ENCODE measurements at places on chromosomes 4 and X.

GRCh38 chrX:76893930-76894329 is 466.4 kb downstream of the MAGEE1 start:
- no peak for DNase-seq

DNA sequence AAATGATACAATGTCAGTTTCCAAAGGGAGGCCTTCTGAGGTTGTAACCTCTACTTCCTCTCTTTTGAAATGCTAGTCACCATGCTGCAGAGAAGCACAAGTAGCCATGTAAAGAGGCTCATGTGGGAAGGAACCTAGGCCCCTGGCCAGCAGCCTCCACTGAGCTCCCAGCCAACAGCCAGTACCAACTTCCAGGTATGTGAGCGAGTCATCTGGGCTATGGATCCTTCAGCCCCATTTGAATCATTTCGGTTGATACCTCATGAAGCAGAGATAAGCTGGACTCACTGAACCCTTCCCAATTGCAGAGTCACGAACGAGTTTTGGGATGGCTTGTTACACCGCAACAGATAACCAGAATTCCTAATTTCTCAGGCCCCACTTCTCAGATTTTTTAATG is 187.0 kb upstream of the LDB2 start:
- DNase-seq, result no peak

GRCh38 chr4:152289941-152290340 is 246.0 kb downstream of the FBXW7 start:
- DNase-seq, result peak; percentile 18

- DNase-seq, result no peak
Measured at GRCh38 chr4:8701126-8702019, 108.8 kb downstream of the CPZ start.

GRCh38 chr4:20490734-20491133 is 209.5 kb upstream of the PACRGL start:
- DNase-seq, result no peak

DNA sequence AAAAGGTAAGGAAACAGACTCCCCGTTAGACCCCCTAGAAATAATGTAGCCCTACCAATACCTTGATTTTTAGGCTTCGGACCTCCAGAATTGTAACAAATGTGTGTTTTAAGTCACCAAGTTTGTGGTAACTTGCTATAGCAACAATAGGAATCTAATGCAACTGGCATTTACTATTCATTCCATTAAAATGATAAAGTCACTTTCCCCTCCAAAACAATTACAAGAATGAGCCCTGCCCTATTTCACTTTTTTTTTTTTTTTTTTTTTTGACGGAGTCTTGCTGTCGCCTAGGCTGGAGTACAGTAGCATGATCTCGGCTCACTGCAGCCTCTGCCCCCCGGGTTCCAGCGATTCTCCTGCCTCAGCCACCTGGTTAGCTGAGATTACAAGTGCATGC is 3.5 kb upstream of the DDX60L start:
- DNase-seq, result no peak

DNA sequence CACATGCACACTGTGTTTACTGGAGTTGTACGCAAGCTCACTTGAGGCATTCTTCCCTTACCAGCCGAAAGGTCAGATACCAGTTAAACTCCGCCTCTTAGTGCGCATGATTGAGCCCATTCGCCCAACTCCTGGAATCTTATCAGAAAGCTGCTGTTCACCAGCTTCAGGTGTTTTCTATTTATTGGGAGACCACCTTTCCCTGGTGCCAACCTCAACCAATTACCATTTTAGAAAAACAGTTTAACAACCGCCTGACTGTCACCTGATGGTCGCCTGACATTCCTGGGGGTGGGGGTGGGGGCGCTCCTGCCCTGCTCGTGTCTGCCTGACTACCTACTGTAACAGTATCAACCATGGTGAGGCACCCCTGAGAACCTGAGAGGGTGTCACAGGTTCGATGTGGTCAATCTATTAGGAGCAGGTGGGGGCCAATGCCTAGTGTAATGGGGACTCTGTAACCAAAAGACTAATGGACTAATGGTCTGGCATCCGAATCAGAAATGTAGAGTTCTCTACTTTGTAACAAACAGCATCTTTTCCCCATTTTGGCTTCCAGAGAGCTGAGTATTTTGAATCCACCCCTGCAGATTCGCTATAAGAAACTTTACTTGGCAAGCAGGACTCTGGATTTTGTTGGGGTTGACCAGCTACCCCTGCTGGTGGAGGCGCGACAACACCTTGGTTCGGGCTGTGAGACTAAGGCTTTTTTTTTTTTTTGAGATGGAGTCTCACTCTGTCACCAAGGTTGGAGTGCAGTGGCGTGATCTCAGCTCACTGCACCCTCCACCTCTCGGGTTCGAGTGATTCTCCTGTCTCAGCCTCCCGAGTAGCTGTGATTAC is 58.2 kb upstream of the ZNF157 start:
- peak; percentile 64 for DNase-seq

DNA sequence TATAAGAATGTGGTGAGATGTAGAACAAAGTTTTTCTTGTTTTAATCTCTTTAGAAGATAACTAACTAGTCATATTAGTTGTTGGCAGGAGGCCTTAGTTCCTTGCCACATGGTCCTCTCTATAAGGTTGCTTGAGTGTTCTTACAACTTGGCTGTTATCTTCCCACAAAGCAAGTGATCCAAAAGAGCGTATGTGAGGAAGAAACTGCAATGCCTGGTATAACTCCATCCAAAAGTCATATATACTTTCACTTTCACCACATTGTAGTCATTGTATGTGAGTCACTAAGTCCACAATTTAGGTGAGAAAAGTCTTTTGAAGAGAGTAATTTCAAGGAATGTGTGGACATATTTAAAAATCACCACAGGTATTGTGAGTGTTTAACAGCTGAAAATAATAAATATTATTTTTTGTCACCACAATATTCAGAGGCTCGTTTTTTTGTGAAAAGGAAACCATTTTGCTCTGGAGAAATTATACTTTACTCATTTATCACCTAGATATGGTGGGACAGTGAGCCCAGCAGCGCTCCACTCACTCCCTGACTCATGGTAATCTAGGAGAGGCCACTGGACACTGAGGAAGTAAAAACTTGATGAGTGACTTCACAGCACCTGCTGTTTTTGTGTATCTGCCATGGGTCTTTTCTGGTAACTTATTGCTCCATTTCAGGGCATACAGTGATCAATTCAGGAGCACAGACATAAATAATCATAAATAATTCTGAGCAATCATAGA is 369.4 kb upstream of the NDST3 start:
- no peak for DNase-seq

DNA sequence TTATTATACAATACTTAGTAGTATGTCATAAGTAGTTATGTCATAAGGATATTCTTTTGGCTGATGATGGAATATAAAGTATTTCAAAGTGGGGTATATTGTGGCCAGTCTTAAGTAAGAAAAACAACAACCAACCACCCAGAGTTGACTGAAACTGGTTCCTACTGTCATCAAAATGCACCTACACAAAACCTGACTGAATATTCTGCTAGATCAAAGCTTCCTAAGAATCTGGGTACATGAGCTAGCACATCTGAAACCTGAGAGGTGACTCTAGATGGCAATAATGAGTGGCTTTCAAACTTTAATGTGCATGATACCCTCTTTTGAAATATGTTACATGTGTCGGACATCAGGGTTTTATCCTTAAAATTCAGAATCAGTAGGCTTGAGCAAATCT is 60.4 kb downstream of the REELD1 start:
- no peak for DNase-seq

- DNase-seq, result peak; percentile 90
Measured at GRCh38 chrX:65034668-65035445, 58.6 kb upstream of the ZC4H2 start.

- peak; percentile 79 for DNase-seq
Measured at GRCh38 chr4:147480891-147481576, at the start of gene EDNRA. TSS of gene EDNRA (plus strand) at chr4:147481097. CDS start at chr4:147485682, 4,585 bp downstream.

GRCh38 chr4:81648576-81649275 is 177.0 kb upstream of the RASGEF1B start:
- no peak for DNase-seq

GRCh38 chr4:66750273-66750672 is 795.0 kb downstream of the CENPC start:
- no peak for DNase-seq

DNA sequence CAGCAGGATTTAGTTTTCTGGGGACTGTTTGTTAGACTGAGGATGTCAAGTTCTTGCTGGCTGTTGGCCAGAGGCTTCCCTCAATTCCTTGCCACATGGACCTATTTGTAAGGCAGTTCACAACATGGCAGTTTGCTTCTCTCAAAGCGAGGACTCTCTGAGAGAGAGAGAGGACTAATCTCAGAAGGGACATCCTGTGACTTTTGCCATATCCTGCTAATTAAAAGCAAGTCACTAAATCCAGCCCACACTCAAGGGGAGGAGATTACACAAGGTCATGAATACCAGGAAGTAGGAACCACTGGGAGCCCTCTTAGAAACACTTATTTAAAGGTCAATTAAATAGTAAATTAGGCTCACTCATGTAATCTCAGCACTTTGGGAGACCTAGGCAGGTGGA is 38.2 kb downstream of the PPP1R2C start:
- DNase-seq, result no peak

GRCh38 chr4:55255179-55255578 is 90.9 kb upstream of the SRD5A3 start:
- no peak for DNase-seq

DNA sequence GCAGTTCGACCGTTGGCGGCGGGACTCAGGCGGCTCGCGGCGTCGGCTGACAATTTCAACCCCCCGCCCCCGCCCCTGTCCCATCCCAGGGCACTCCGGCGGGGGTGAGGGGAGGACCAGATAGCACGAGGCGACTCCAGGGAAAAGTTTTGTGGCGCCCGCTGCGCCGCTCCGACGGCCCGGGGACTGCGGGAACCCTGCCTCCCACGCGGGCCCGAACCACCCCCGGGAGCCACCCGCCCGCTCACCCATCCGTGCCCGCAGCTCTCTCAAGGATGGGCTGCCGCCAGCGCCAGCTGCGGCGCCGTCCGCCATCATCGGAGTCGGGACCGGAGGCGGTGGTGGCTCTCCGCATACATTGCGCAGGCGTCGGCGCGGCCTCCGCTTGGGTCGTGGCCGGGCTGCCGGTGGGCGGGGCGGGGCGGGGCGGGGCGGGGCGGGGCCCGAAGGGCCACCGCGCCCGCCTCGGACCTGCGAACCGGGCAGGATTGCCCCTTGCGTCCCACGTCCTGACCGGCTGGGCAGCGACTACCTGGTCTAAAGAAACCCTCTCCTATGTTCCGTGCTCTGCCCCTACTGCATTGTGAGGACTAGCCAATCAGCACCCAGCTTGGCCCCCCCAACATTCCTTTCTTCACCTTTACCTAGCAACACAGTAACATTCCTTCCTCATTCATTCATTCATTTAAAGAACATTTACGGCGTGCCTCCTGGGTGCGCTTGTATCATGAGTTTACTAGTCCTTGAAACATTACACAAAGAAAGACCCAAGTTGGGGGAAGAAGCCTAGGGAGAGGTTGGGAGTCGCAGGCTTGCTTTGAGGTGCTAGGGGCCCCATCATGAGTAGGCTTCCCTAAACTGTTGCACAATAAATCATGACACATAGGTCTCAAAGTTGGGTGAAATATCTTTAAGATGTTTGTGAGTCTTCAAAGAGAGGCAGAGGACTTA is at the start of gene MAP7D3:
TSS of gene MAP7D3 (minus strand) at position 360 of the 951 bp plus-strand sequence. CDS start at position 318, 42 bp downstream.
- peak; percentile 67 for DNase-seq

DNA sequence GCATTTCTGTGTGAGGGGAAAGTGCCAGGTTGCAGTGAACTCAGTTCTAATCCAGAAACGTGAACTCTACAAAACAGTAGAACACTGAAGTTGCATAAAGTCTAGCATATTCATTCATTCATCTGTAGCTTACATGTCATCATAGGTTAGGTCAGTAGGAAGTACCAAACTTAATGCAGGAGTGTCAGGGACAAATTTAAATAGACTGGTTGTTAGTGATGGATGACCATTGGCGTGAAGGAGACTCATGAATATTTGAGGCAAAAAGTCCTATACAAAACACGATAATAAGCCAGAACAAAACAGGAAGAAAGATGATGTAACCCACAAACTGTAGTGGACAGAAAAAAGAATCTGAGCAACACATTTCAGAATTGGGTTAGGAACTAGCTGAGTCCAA is 592.8 kb upstream of the PCDH10 start:
- DNase-seq, result no peak

- no peak for DNase-seq
Measured at GRCh38 chrX:9535101-9535500, 70.2 kb downstream of the TBL1X start.

- DNase-seq, result no peak
Measured at GRCh38 chr4:101527188-101527587, 179.9 kb upstream of the PPP3CA start.

DNA sequence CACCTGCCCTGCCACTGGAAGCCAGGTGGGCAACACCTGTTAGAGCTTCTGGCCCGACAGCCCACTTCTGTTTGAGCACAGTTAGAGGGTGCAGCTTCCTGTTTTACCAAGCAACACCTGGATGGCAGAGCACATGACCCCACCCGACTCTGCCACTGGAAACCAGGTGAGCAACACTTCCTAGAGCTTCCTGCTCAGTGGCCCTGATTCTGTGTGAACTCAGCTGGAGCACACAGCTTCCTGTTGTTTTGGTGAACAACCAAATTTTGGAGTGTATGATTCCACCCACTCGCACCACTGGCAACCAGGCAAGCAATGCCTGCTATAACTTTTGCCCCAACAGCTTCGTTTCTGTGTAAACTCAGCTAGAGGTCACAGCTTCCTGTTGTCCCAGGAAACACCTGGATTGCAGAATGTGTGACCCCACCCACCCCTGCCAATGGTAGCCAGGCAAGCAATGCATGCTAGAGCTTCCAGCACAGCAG is 163.8 kb upstream of the KLF8 start:
- DNase-seq, result no peak

DNA sequence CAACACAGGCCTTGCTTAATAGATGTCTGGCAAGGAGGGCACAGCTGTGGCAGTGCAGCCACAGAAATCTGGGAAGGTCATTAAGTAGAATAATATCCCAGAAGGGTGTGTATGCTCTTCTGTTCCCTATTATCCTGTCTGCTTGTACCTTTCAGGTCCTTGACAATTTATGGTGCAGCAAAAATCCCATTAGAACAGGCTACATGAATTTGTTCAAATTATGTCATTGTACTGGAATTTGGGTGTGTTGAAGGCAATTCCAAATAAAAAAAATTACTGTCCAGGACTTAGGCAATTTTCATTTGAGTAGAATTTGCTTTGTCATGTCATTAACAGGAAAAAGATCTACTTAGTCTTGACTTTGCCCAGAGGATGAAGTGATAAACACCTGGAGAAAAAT is 192.1 kb downstream of the IDS start:
- no peak for DNase-seq

DNA sequence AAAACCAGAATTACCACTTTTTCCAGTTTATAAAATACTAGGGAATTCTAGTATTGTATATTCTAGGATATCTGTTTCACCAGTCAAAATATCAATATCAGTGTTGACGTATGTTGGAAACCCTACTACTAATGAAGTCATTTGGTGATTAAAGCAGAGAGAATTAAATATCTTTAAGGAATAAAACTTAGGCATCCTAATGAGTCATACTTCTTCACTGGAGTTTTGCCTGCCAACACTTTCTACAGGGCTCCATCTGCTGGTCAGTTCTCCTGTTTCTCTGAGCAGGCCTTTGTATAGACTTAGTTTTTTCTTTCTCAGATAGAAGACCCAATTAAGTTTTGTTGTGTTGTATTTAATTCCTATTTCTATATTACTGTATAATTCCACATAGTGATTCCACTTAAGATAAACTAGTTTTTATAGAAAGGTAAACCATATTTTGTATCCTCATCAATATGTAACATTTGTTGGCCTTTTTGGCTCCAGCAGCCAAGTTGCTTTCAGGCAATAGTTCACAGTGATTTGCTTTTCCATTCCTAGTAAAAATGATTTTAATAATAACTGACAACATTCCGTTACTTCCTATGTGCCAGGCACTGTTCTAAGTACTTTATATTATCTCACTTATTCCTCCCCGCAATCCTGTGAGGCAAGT is 3.5 kb downstream of the AP1AR start:
- DNase-seq, result peak; percentile 86

- DNase-seq, result peak; percentile 50
Measured at GRCh38 chr4:52925531-52925968, 63.4 kb downstream of the RASL11B start.

Measured in eye (tissue), 1 donor.